NCI-H510A (cell line): ENCODE measurements at places on chromosomes 5 and 9.

DNA sequence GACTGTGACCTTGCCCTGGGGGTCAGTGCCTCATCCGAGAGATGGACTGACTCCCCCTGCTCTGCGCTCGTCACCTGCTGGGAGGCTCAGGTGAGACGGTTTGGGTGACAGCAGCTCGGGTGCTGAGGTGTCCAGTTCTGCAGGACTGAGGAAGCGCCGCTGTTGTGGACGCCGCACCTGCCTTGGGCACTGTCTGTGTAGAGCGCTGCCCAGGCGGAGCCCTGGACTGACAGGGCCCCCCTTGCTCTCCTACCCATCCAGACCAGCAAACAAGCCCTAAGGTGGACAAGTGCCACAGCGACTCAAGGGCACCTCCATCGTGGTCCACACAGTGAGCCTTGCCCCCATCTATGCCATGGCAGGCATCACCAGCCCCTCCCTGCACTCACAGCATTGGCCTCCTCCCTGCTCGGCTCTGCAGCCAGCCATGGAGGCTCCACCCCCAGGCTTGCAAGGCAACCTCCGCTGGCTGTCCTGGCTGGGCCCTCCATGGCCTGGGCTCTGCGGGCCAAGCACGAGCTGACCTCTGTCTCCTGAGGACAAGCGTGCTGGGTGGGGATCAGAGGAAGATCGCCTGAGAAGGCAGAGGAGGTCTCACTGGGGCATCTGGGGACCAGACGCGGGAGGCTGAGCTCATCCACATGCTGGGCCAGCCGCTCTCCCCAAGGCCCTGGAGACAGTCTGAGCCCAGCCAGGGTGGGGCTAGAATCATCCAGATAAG lies 87.1 kb upstream of the COL5A1 start:
- DNase-seq, result no peak

DNA sequence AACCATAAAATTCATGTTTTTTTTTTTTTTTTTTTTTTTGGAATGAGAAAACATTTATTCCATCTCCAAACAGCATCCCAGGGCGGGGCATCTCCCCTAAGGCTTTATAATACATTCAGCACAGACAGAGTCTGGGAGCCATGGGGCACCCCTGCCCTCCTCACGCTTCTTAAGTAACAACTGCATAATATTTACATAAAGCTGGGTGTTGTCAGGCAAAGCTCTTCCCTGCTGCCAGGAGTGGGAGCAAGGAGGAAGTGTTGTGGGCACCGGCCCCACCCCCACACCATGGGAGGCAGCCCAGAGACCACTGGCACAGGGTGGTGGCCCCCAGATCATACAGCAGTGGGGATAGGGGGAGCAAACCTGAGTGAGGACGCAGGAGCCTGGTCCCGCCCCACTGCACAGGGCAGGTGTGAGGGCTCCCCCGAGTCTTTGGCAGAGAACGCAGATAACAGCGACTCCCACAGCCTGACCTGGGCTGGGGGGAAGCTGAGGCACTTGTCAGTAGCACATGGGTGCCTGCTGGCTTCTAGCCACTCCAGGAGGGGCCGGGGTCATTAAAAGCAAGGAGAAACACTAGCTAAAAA lies 86.1 kb upstream of the CEP78 start:
- DNase-seq, result no peak

- no peak for DNase-seq
Measured at GRCh38 chr5:42148813-42149212, 223.7 kb downstream of the FBXO4 start.

DNA sequence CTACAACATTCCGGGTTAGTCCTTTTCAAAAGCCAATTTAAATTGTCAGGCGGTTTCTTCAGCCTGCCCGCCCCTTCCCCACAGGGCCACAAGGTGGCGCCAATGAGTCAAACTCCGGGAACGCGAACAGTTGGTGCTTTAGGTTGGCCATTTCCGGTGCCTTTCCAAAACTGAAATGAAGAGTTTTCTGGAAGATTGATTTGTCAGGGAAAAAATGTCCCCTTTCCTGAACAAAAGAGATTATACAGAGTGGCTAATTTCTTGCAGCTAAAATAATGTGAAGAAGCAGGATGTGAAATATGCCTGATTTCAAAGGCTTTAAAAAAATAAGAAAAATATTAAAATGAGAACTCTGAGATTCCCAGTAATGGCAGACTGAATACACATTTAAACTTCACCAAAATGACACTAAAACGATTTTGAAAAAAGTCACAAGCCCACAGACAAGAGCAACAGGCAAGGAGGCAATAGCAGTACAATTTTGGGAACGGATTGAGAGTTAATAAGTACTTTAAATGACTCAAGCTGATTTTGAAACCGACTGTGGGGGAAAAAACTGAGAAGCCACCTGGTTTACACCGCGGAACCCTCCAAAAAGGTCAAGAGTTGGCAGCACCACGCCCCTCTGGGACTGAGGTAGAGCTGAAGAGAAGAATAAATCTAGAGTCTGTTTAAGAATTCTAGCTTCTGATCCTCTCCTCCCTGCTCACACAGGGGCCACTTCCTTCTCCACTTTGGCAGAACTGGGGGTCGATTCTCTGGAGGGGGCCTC lies 45.7 kb downstream of the SLC46A2 start:
- DNase-seq, result no peak

GRCh38 chr5:91288118-91288916 lies 94.8 kb downstream of the ARRDC3 start:
- DNase-seq, result no peak

DNA sequence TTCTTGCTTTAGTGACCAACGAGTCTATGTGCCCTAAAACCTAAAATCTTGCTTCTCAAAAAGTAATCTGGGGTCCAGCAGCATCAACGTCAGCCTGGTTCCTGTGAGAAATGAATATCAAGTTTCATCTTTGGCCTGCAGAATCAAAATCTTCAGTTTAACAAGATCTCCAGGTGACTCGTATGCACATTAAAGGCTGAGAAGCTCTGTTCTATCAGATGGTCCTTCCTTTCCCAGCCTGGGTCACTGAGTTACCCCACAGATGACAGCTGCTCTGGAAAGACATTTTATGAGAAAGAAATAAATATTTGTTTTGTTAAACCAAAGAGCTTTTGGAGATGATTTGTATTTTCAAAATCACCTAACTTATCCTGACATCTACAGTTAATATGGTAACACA lies 75.8 kb downstream of the ADAMTSL1 start:
- no peak for DNase-seq

GRCh38 chr5:169128679-169129078 lies 172.3 kb downstream of the SLIT3 start:
- DNase-seq, result no peak

DNA sequence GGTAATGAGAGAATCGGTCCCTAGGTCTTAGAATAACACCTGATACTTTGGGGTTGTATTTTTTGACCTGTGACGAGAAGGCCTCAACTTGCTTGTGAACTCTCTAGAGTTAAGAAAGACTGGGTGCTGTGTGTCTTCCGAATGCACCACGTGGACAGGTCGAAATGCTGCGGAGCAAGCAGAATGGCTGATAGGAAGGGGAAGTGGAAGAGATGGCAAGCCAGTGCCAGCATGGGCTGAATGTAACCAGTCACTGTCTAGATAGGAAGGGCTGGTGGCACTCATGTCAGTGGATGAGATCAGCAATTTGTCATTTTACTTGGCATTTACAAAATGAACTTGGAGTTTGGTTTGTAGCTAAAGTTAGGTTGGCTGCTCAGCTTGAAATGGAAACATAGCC lies 5.6 kb downstream of the OTULINL start:
- no peak for DNase-seq

- no peak for DNase-seq
Measured at GRCh38 chr5:52894451-52894850, 94.7 kb upstream of the ITGA2 start.

GRCh38 chr5:54311176-54311677 lies 854 bp upstream of the ARL15 start:
- no peak for DNase-seq

DNA sequence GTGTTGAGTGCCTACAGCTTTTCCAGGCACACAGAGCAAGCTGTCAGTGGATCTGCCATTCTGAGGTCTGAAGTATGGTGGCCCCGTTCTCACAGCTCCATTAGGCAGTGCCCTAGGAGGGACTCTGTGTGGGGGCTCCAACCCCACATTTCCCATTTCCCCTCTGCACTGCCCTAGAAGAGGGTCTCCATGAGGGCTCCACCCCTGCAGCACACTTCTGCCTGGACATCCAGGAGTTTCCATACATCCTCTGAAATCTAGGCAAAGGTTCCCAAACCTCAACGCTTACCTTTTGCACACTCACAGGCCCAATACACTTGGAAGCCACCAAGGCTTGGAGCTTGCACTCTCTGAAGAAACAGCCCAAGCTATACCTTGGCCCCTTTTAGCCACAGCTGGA lies 131.3 kb downstream of the DEPDC1B start:
- no peak for DNase-seq

GRCh38 chr5:68320413-68320986 lies 104.9 kb downstream of the PIK3R1 start:
- no peak for DNase-seq

- DNase-seq, result no peak
Measured at GRCh38 chr5:54887663-54888062, 97.7 kb downstream of the ESM1 start.

GRCh38 chr5:132750471-132751230 lies 3.4 kb downstream of the CCNI2 start:
- DNase-seq, result no peak

GRCh38 chr5:58056546-58056945 lies 403.3 kb downstream of the PLK2 start:
- no peak for DNase-seq

DNA sequence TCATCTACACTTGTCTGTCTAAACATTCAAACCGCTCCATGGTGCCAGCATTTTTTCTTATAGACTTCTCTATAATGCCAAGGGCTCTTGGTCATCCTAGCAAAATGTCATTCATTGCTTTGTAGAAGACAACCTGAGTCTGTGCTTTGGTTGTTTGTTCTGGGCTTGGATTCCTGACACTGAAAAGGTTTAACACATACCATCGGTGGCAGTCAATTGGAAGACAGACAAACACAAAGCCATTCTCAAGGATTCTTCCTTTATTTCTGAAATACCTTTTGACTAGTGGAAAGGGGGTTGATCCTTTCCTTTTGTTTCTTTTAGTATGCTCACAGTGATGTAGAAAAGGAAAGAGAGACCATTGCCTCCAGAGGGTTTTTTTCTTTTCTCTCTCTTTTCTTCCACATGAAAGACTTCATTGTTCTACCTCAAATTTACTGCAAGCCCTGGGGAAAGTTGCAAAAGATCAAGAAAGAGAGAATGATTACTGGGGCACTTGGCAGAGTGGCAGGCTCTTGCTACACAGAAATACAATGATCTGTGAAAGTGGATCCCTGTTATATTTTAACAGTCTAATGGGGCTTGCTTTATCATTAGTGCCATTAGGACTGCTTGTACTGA lies 66.4 kb upstream of the TMC1 start:
- no peak for DNase-seq

DNA sequence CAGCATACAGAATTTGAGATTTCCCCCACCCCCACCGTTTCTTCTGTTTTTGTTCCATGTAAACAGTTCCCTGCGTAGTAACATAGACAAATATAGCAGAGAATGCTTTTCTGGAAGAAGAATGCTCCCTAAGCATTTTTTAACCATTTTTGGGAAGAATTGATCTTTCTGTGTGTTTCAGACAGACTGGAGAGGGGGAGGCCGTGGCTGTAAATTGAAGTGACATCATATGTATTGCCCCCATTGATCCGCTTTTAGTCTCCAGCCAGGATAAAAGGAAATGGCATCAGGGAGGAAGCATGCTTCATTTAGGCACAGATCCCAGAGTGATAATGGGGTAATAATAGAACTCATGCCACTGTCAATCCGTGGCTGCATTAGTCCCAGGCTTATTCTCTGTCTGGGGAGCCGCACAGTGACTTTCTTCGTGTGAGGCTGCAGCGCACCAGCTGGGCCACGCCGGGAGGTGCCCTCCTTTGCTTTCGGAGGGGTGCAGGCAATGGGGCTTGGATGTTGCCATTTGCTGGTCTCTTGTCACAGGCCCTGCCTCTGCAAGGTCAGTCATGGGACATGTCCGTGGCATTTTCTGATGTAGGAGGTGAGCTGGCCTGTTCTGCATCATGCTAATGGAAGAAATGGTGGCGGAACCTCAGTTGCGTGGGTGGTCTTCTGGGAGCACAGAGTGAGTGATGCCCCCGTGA lies 261.5 kb downstream of the FANCC start:
- no peak for DNase-seq

DNA sequence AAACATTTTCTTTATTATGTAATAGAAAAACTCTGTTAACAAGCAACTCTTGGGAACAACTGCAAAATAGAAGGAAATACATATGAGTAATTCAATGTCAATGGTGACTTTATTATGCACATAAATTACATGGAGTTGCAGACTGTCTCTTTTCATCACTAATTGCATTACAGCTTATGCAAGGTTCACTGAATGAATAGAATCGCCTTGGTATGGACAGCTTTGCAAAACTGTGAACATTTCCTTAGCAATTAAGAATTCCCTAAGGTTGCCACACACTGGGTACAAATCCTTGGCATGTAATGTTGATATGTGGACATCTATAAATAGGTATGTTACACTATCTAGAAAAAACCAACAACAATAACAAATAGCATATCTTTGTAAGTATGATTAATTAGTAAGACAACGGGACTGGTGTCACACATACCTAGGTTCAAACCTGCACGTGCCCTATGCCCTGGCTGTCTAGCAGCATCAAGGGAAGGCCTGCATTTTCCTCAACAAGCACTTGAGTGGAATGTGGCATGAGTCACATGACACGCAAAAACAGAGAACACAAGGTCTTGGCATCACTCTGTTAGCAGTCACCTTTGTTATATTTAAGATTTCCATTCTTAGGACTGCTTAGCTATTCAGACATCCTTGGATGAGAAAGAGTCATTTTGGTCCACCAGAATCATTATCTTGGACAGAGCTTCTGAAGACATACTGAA lies 263.9 kb downstream of the CTNND2 start:
- no peak for DNase-seq

DNA sequence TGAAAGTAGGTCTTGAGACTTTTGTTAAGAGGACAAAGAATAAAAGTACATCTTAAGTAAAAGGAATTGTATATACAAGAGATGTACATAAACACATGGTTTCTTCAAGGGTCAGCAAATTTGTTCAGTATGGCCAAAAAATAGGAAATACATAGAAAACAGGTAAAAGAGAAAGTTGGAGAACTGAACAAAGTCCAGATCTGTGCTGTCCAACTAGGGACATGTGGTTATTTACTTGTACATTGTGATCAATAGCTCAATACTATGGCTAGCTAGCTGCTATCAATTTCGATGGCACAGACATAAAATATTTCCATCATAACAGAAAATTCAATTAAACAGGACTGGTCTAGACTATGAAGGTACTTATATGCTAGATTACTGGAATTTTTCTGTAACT lies 92.3 kb downstream of the RAPGEF6 start:
- DNase-seq, result no peak
